DMS 273 treated with DMSO at 0.1 percent for 48 hours (cell line): ENCODE measurements at places on chromosomes 3 and 15.

GRCh38 chr3:167728176-167728575 lies 6.5 kb downstream of the PDCD10 start:
- no peak for DNase-seq

DNA sequence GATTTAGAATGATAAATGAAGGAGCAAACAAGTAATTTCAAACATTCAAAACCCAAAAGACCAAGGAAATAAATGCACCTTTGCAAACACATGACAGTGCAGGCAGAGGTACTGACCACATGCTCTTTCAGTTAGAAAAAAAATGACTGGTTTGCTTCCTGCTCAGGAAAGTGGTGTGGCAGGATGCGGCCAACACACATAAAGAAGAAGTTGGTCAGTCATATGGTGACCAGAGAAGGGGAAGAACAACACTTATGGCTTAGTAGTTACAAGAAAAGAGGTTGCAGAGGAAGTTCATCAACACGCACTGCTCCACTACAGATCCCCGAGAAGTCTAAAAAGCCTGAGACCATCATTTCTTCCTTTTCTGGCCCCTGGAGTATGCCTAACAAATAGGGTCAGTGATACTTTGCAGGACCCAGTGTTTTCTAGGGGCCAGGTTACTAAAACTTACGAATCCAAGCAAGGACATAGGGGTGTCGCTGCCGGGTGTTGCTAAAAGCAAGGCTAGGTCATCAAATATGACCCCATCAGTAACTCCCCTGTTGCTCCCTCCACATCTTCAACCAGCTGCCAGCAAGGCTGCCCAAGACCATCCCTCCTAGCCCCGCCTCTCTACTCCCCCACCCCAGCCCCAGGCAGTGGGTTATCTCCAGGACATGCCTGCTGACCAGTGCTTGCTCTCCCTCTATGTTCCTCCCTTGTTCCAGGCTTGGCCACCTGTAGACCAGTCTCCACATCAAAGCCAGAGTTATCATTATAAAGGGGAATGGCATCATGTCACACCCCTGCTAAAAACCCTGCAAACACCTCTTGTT lies 11.2 kb downstream of the ATP8B4 start:
- DNase-seq, result no peak

- DNase-seq, result no peak
Observed at GRCh38 chr15:43105077-43105736, 631 bp downstream of the UBR1 start.

DNA sequence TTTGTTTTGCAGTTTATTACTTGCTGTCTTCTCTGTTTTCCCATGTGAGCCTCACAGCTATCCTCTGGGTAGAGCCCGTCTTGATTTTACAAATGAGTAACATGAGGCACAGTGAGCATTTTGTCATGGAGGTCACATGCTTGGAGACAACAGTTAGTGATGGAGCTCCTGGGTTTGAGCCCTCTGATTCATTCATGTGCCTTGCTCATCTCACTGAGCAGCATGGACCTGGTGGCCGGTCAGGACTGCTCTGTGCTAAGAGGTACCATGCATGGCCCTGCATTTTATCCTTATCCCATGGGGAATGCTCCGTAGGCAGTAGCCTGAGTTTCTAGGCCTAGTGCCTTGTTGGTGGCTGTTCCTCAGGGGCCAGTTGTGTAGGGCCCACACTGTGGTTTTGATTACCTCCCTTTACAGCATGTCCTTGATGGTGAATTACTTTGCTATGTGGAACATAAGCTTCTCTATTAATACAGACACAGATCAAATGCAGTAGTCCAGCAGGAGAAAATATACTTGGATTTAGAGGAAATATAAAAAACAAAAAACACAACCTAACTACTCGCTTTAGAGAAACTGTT lies 35.6 kb downstream of the MAP2K5 start:
- DNase-seq, result no peak

GRCh38 chr3:64008487-64009351 lies 14.6 kb downstream of the PSMD6 start:
- DNase-seq, result no peak

DNA sequence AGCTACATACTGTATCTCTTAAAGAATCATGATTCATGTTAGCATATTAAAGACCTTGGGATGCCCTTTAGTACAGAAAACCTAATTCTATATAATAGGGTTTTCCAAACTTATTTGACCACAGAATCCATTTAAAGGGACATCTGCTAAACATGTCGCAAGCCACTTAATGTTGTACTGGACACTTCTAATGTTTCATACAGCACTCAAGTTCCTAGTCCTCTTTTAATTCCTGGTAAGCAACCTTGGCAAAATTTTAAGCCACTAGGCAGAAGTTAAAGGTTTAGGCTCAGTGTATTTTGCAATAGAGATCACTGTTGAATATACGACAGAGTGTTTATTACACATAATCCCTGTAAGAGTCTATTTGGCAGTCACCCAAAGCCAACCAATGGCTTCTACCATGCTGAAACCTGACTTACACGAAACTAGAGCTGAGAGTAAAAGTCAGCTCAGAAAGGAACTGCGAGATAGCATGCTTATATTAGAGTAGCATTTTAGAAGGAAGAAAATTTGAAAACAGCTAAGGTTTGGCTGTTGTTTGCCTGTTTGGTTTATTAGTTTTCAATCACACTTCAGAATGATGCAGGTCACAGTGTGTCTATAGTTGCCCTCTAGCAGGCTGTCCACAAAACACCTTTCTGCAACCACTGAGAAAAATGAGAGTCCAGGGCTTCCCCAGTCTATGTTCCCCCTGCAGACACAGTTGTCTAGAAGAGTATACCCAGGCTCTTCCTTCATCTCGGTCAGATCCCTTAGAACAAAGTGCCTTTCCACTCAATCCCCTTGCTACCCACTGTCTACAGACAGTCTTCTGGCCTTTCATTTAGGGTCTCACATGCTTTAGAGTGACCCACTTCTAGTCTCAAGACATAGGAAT lies 104.4 kb downstream of the FMN1 start:
- no peak for DNase-seq

DNA sequence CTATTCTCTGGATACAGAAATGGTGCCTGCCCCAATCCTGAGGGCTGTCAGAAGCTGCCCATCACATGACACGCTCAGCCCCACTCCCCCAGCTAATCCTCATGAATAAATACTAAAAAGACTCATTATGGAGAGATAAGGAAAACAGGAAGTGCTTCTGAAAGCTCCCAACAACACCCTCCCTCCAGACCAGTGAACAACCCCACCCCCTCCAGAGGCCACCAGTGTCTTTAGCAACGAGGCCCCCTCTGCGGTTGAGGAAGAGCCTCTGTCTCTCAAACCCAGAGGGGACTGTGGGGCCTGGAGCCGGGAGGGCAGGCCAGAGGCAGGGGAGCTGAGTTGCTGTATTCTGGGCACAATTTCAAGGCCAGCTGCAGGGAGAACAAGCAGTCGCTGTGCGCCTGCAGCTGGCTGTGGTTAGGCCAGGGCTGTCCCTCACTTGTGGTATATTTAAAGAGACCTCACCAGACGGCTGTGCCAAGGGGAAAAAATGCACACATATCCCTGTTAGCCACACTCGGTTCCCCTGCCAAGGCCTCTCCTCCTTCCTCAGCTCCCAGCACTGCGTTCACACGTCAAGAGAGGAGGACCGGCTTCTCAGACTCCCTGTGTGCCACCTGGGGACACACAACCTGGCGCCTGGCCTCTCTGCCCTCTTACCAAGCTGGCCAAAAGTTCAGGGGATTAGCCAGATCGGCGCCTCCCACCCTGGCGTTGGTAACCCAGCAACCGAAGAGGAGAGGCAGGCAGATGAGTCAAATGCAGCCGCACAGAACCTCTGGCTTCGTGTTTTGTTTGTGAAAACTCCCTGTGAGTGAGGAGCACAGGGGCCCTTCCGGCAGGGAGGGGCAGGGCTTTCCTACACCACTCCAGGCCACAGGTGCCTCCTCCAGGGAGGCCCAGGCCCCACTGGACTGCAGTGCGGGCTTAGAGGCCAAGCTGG lies 101.2 kb upstream of the ETV5 start:
- DNase-seq, result peak; percentile 52

DNA sequence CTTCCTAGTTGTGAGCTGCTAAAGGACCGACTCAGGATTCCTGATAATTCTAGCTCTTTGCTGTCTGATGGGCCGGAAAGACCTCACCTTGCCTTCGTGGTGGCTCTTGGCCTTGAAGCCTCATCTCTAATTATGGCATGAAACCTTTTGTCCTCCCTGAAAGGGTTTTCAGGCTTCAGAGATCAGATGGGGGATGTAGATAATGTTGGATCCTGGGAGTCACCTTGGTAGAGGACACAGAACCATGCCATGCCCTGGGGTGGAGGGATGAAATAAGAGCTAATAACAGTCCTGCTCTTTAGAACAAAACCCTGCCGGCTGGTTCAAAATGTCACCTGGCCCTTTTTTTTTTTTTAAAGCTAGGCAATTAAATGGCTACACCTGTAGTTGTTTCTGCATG lies 50.8 kb upstream of the SYN2 start:
- DNase-seq, result no peak

GRCh38 chr15:79257454-79257853 lies 25.1 kb upstream of the ANKRD34C start:
- DNase-seq, result no peak

DNA sequence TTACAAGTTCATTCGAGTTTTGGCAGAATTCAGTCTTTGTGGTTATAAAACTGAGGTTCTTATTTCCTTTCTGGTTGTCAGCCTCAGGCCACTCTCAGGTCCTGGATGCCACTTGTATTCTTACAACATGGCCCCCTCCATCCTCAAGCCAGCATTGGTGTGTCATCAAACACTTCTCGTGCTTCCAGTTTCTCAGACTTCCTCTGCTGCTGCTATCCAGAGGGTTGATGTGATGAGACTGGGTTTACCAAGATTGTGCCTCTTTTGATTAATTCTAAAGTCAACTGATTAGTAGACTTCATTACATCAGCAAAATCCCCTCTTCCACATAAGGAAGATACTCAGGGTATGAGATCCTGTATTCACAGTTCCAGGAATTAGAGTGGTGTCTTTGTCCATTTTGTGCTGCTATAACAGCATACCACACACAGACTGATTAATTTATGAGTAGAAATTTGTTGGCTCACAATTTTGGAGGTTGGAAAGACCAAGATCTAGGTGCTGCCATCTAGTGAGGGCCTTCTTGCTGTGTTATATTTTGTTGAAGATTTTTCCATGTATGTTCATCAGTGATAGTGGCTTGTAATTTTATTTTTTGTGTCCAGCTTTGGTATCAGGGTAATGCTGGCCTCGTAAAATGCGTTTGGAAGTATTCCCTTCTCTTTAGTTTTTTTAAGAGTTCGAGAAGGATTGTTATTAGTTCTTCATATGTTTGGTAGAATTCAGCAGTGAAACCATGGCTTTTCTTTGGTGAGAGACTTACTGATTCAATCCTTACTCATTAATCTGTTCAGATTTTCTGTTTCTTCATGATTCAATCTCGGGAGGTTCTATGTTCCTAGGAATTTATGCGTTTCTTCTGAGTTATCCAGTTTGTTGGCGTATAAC lies 11.1 kb downstream of the LRCH3 start:
- DNase-seq, result no peak

DNA sequence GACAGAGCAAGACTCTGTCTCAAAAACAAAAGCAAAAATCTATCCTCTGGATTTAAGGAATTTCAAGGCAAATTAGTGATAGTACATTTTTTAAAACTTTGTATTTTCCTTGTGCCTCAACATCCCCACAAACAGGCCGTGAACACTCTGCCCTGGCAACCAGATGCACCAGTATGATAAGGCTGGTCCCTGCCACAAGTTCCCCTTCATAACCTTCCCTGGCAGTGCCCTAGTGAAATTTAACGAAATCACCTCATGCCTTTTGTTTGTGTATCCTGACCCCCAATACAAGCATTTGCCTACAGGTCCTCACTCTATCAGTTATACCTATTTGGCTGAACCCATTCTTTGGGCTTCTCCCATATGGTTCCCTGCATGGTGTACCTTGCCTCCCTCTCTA lies 107.4 kb upstream of the FLNB start:
- DNase-seq, result no peak

GRCh38 chr3:171566803-171567422 lies 106.7 kb upstream of the TNIK start:
- peak; percentile 32 for DNase-seq

- peak; percentile 54 for DNase-seq
Observed at GRCh38 chr15:68578980-68579935, at the start of gene CORO2B. Gene CORO2B, plus strand, starts transcription at chr15:68578993. Its CDS starts 270 bp downstream, at chr15:68579263.

DNA sequence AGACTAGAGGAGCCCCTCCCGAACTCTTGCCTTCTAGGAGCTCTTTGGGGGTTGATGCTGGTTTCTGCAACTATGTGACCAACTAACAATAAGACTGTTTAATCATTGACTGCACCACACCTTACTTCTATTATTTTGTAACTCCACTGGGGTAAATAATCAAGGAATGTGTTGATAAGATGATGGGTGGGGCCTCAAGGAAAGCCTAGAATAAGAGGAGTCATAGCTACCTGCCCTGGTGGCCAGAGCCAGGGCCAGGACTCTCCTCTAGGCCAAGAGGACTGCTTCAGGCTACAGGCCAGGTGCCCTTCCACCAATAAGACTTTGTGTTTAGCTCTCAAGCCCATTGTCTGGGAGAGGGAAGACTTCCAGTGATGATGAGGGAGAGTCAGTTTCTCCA lies 41.2 kb upstream of the PIAS1 start:
- DNase-seq, result no peak

- DNase-seq, result no peak
Observed at GRCh38 chr3:67678665-67679064, 24.3 kb upstream of the SUCLG2 start.

- DNase-seq, result no peak
Observed at GRCh38 chr3:62167566-62168262, 205.6 kb downstream of the FEZF2 start.
